ENCODE measurements at places on chromosomes 16 and 17. TPM values are rescaled to one million over a fixed set of nuclear protein-coding genes. Genes with fewer than 3 reads are reported as not detected.

DNA sequence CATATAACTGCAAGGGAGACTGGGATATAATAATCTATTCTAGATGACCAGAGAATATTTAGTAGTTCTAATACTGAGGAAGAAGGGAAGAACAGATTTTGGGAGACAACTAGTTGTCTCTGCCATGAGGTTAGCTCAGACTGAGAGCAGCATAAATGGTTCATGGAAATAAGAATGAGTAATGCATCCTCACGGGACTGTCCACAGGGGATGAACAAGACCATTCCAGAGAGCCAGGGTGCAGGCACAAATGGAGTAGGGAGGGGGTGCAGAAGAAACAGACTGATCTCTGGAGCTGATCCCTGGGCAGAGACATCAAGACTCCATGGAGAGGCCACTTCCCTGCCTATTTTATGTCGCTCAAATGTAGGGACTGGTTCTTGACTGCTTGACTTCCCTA, 30.4 kb downstream of the NLRC5 start:
- DNase-seq: no peak

GRCh38 chr17:75406222-75406615, 741 bp upstream of the GRB2 start:
- DNase-seq: no peak

DNA sequence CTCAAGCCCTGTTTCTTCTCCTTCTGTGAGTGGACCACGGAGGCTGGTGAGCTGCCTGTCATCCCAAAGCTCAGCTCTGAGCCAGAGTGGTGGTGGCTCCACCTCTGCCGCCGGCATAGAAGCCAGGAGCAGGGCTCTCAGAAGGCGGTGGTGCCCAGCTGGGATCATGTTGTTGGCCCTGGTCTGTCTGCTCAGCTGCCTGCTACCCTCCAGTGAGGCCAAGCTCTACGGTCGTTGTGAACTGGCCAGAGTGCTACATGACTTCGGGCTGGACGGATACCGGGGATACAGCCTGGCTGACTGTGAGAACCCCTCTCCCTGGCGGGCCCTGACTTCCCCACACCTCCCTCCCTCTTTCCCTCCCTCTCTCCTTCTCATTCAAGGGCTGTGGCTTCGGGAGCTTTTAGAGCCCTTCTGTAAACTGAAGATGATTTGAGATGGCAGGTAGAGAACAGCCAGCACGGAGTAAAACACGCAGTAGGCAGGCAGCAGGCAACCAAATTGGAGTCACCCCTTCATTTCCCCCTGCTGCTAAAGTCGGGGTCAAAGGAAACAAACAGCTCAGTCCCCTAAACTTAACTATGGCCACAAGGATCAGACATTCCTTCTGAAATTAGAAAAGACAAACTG, 3.9 kb downstream of the SPACA3 start:
- no peak for DNase-seq

EFCAB13 gene
- total RNA-seq: 25.0 TPM

PDILT gene
- total RNA-seq: not detected

ASIC2 gene
- total RNA-seq: 1.1 TPM

CMTM3 gene
- total RNA-seq: 29.2 TPM

OVCA2 gene
- total RNA-seq: 9.5 TPM
